ENCODE measurements at places on chromosomes 5 and 9. TPM values are rescaled to one million over a fixed set of nuclear protein-coding genes. Genes with fewer than 3 reads are reported as not detected.

Gene ISL1
- 7.9 TPM for polyA plus RNA-seq

Gene NSMF
- 28.9 TPM for polyA plus RNA-seq

DNA sequence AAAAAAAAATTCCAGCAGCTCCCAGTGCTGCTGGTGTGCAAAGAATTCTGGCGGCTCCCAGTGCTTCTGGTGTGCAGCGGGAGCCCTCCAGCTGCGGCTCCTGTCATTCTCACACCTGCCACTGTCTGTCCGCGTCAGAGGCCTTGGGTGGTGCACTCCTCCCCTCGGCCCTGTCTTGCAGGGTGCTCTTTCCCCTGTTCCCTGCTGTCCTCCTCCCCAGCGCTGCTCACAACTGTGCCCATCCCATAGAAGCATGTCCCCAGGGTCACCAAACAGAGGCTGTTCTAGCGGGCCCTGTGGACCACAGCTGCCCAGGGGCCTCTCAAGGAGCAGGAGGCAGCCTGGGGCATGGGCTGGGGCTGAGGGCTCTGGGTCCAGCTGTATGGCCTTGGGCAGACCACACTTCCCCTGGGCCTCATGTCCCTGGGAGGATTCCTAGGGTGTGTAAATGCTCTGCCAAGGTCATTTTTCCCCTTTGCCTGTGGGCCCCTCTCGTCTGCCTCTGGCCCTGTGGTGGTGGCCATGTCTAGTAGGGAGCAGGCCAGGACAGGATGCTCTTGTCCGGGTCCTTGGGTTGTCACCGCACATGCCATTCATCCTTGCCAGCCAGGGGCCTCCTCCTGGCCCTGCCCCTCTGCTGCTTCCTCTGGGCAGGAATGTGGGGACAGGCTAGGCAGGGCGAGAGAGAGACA lies 68.2 kb downstream of the PHF2 start:
- no peak for DNase-seq

- DNase-seq = no peak
These were observed 11.8 kb upstream of the BTNL9 start for GRCh38 chr5:181028032-181028819.

- DNase-seq = no peak
These were observed 131.7 kb upstream of the GPR151 start for GRCh38 chr5:146647656-146648199.

GRCh38 chr5:167317884-167318283 lies 973.6 kb upstream of the WWC1 start:
- no peak for DNase-seq

Measured in stomach (tissue), 19 donors.